Stimulated activated CD4-positive, alpha-beta T cell treated with anti-CD3 and anti-CD28 coated beads, Interleukin-1b, Interleukin-23, amount 100 ng/mL, for 1 hour (primary cell): ENCODE measurements at places on chromosomes 7 and 10.

- DNase-seq = no peak
Observed at GRCh38 chr7:22759721-22760120, 32.7 kb downstream of the IL6 start.

DNA sequence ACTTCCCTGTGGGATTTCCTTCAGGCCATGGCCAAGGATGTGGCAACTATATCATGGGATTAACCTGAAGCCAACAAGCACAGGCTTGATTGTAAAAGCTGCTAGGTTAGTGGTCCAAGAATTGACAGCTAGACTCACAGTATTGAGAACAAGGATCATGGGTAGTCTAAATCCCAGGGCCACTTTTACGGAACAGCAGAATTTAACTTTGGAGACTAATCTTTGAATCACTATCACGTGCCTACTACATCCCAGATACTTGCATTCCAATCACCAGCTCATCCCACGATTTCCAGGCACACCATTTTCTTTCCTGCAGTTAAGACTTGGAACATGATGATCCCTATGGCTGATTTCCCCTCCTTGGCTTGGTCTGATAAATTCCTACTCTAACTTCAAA is 65.6 kb upstream of the ADO start:
- no peak for DNase-seq

DNA sequence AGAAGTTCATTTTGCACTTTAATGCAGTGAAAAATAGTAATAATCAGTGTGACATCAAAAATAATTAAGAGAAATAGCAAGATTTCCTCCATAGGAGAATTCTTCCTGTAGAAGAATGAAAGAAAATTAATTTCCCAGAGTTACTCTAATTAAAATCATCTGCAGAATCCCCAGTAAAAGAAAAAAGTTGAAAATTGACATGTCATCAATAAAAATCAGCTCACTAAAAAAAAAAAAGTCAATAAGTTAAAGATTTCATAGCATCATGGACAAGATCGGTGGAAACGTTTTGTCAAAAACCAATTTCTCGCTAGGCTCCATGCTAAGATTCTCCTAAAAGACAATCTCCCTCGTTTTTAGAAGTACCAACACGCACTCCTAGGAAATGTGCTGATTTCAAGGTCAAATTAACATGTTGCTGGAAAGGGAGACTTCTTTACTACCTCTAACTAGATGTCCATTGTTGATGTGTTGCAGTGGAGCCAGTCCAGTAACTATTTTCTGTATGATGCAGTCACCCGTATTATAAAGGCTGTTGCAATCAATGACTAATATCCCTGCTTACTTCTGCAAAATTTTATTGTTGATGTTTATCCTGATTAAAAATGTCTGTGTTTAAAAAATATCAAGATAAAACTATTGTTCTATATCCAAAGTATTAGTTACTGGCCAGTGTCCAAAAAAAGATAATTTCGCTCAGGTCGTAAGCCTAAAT is 591.9 kb upstream of the MGMT start:
- DNase-seq = no peak

DNA sequence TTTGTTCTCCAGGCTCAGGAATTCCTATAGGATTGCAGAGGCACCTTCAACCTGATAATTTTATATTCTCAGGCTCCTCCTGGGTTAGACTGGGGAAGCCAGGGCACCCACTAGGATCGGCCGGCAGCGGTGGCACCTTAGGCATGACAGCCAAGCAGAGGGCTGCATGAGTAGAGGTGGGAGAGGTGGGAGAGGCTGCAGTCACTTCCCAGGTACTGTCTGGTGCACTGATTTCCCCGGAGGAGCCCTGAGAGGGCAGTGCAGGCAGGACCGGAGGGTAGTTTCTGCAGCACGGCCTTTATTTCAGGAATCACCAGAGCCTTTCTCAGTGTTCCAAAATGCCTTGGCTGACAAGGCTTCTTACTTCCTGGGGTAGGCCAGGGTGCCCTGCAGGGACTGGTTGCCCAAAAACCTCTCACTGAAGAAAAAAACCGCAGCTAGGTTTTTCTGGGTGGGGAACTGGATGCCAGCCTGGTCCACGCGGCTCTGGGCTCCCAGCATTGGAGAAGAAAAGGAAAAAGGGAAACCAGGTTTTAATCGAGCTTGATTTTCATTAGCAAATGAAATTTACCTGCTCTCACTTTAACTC is 3.6 kb upstream of the HOXA13 start:
- DNase-seq = no peak

DNA sequence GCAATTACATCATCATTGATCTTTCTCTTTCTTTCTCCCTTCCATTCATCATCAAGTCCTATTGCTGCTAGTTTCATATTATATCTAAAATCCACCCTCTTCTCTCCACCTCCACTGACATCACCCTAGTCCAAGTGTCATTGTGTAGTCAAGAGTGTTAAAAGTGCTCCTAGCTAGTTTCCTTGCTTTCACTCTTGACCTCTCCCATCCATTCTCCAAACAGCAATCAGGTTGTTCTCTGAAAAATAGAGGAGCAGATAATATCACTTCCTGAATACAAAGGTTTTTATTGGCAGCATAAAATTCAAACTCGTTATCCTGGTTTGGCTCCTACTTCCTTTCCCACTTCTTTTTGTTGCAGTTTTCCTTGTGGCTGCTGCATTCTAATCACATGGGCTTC is 61.6 kb upstream of the PHF14 start:
- DNase-seq = no peak

DNA sequence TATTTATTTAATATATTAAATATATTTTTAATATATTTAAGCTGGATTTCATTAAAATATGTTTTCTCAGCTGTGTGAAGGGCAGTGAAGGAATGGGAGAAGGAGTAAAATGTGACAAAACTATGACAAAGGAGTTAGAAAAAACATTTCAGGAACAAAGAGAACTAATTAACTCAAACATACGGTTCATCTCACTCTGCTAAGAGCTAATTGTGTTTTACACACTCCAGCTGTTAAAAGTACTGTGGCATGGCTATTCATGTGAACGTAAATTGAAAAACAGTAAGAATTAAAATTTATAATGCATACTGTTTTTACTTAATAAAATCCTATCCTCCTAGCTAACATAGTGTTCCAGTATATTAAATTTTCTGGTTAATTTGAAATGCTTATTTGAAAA is 262.5 kb upstream of the GNAI1 start:
- DNase-seq = no peak

DNA sequence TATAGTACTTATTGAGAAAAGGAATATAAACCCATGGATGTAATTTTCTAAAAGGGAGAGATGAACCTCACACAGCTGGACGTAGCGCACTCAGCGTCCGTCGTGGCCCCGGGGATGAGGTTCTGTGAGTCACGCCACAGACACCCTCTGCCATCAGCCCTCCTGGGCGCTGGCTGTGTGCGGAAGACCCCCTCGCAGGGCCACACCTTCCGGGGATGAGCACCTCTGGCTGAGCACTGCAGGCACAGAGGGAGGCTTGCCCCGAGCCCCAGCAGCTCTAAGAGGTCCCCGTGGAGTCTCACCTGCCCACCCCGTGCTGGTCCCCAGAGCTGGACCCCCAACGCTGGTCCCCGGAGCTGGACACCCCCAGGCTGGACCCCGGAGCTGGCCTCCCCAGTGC is 215.8 kb downstream of the PTPRN2 start:
- DNase-seq = no peak

GRCh38 chr7:88206254-88206653 is 13.6 kb downstream of the SRI start:
- no peak for DNase-seq

GRCh38 chr7:156480671-156481070 is 159.9 kb upstream of the RNF32 start:
- no peak for DNase-seq

GRCh38 chr10:23204773-23205172 is 12.7 kb downstream of the PTF1A start:
- DNase-seq = no peak

DNA sequence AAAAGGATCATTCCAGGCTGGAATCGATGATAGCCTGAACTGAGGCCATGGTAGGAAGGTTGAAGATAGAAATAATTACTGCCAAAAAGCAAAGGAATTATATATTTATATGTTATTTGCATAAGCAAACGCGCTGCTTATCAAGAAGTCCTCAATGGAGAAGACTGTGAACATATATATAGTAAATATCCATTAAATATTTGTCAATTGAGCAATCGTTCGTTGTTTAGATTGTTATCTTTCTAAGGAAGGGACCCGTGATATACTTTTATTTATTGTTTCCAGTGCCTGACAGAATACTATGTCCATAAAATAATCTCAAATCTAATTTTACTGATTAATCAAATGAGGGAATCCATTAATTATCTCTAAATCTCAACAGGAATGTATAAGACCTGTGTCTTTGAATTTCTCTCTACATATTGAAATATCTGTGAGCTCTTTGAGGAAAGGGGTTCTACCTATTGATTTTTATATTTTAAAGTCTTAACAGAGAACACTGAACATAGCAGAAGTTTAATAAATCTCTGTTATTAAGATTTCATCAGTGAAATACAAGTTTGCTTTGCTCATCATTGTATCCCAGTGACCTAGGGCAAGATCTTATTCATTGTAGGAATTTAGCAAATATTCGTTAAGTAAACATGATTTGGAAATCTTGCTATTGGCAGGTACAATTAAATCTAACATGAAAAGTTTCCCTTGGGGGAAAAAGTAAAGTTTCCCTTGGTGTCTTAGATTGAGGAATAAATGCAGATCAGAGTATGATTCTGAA is 12.0 kb upstream of the HERC4 start:
- DNase-seq = no peak

GRCh38 chr10:60905580-60905979 is 38.4 kb downstream of the RHOBTB1 start:
- no peak for DNase-seq

- no peak for DNase-seq
Observed at GRCh38 chr7:49522111-49522510, 251.3 kb upstream of the VWC2 start.

GRCh38 chr10:95742485-95742884 is 13.5 kb upstream of the ENTPD1 start:
- no peak for DNase-seq

DNA sequence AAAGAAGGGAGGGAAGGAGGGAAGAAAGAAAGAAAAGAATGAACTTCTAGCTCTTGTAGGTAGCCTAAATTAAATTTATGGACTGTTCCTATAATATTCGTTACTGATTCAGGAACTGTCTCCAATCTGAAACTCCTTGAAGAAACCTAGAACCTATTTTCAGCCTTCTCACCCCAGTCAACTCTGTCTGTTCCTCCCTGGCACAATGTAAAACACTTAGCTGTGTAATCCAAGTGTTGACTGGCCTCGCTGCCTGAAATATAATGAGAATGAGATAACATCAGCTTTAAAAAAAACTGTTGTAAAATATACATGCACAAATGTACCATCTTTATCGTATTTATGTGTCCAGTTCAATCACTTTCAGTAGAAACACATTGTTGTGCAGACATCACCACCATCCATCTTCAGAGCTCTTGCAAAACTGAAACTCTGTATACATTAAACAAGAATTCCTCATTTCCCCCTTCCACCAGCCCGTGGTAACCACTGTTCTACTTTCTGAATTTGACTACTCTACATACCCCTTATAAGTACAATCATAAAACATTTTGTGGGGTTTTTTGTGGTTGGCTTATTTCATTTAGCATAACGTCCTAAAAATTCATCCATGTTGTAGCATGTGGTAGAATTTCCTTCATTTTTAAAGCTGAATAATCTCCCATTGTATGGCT is 6.3 kb upstream of the C7orf33 start:
- no peak for DNase-seq

DNA sequence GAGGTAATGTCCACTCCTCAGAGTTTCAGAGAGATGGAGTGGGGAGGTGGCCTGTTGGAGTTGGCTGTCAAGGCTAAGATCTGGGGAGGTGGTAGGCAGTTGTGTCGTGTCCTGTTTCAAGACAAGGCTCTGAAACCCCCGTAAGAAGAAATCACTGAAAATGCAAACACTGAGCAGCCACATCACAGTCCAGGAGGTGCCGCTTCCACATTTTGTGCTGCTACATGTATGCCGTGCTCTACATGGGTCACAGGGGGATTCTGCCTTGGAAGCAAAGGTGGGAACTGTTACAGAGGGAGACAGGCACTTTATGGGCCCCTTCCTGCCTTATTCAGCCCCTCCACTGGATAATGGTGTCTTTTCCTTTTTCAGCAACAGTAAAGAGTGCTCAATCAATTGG is 11.9 kb downstream of the WDR91 start:
- no peak for DNase-seq

DNA sequence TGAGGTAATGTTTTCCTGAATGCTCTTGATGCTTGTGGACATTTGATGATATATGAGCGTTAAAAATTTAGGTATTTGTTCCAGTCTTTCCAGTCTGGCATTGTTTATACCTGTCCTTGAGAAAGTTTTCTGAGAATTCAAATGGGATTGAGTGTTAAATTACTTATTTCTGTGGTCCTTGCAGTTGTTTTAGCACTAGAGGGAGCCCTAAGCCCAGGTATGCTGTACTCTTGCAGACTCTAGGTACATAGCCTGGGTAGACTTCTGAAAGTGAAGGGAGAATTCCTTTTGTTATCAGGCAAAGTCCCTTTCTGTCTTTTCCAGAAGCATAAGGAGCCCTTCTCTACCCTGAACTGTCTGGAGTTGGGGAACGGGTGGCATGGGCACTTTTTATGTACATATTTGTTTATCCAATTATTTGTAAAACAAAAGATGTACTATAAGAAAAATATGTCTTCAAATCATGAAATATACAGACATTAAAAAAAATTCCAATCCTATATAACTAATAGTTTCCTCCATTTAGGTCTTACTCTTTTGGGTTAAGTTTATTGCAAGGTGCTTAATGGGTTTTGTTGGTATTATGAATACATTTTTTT is 262.1 kb downstream of the ATRNL1 start:
- DNase-seq = no peak

DNA sequence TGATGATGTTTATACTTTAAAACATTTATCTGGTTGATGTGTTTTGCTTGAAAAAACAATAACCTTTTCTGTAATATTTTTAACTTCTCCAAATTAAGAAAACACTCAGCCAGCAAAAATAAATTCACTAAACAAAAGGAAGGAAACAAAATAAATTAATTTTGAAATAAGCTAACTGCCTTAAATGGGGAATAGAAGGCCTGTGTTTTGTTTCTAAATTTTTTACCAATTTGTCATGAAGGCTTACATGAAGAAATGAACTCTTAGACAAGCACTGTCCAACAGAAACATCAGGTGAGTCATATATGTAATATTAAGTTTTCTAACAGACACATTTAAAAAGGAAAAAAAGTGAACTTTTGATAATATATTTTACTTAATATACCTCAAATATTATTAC is 68.5 kb downstream of the LRRN3 start:
- no peak for DNase-seq

GRCh38 chr10:121988361-121989324 is at the start of gene TACC2:
Gene TACC2, plus strand, starts transcription at chr10:121989163. Its CDS starts 32,819 bp downstream, at chr10:122021982.
- no peak for DNase-seq

GRCh38 chr7:74082770-74083116 is 861 bp upstream of the LIMK1 start:
- DNase-seq = no peak

DNA sequence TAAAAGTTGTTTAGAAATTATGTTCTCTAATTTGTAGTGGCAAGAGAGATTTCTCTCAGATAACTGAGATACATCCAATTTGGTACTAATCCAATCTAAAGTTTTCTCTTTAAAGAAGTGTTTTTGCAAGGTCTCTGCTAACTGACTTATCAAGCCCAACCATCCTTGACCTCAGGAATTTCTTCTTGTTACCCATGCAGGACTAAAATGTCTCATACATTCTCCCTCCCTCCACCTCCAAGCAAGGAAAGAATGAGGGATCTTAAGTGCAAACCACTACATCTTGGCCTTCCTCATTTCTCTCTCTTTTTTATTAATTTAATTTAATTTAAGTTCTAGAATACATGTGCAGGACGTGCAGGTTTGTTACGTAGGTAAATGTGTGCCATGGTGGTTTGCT is 12.8 kb downstream of the NRAP start:
- DNase-seq = no peak
